ENCODE measurements at places on chromosomes 12 and 14.

DNA sequence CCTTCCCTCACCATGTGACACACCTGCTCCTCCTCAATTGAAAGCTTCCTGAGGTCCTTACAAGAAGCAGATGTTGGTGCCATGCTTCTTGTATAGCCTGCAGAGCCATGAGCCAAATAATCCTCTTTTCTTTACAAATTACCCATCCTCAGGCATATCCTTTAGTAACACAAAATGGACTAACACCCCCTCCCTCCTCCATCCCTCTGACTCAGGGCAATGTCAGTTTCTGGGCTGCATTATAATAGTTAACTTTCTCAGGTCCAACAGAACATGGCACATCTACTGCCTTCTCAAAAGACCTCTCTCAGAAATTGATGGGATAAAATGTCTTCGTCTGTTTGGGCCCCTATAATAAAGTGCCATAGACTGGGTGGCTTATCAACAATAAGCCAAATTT lies 287.0 kb downstream of the DPF3 start:
- no peak for DNase-seq

- DNase-seq = peak; percentile 56
Observed at GRCh38 chr12:39272871-39273655, 169.9 kb downstream of the KIF21A start.

DNA sequence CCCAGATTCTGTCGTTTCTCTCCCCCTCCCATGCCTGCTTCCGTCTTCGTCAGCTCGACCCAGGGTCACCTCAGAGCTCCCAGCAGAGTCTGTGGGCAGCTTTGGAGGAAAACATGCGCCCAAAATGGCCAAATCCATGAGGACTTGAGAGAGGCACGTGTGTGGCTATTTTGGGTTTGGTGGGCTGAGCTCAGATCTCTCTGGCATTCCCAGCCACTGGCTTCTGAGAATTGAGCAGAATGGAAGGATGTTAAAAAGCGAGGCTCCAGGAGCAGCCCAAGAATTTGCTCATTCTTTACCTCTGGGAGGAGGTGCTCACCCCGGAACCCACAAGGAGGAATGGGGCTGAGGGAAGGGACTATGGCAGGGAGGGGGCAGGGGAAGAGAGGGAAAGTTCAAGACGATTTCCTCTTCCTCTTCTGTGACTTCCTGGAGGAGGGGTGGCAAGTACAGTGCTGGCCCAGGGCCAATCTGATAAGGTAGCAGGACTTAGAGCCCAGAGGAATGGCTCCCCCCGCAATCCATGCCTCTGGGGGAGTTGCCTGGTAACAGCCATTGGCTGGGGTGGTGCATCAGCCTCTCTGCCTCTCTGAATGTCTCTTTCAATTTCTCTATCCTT lies 20.1 kb downstream of the TSPAN9 start:
- DNase-seq = no peak

DNA sequence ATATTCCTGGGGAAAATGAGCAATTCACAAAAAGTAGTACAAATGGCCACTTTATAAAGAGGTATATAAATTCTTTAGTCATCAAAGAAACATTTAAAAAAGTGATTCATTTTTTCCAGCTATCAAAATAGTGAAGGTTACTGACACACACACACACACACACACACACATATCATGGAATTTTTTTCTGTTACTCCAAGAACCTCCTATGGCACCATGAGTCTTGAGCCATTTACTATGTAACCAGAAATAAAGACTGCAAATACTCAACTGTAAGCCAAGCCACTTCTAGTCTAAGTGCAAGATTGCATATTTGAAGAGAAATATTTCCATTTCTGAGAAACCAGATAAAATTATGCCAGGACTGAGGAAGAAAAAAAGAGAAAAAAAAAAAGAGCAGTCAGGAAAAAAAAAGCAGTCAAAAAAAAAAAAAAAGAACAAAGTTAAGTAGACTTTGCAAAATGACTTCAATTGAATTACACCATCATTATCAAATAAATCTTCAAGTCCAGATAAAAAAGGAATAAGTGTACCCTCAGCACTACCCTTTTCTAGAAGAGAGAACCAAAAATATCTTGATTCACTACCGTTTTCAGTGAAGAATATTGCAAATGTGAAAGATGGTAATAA lies 275.7 kb downstream of the DAD1 start:
- no peak for DNase-seq

DNA sequence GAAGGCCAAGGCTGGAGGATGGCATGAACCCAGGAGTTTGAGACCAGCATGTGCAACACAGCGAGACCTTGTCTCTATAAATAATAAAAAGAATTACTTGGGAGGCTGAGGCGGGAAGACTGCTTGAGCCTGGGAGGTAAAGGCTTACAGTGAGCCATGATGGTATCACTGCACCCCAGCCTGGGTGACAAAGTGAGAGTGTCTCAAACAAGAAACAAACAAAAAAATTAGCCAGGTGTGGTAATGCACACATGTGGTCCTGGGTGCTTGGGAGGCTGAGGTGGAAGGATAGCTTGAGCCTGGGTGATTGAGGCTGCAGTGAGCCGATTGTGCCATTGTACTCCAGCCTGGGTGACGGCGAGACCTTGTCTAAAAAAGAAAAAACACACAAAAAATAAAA lies 1.7 kb upstream of the GPRC5A start:
- no peak for DNase-seq

DNA sequence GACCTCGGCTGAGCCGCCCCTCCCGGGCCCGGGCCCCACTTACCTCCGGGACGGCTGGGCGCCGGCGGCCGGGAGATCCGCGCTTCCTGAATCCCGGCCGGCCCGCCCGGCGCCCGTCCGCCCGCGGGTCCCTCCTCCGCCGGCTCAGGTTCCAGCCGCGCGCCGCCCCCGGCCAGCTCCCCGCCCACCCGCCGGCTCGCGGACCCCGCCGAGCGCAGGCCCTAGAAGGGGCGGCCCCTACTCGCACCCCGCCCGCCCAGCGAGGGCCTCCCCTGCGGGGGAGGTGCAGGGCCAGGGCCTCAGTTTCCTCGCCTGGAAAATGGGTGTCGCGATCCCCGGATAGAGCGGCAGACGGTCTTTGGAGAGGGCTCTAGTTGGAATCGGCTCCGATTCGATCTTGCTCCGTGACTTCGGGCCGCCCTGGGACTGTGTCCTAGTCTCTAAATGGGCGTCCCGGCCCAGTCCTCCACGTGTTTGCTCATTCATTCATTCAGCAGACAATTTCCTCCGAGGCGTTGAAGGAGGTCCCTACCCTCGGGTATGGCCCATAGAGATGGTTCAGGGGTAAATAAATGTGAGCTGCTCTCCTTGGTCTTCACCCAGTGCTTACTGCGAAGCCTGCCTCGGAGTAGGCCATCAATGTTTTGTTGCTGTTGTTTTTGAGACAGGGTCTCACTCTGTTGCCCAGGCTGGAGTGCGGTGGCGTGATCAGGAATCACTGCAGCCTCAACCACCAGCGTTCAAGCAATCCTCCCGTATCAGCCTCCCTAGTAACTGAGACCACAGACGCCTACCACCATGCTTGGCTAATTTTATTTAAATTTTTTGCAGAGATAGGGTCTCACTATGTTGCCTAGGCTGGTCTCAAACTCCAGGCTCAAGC lies at the start of gene TRPV4:
TSS of gene TRPV4 (minus strand) at position 92 of the 883 bp plus-strand sequence. CDS start 18,602 bp downstream, outside the sequence.
- peak; percentile 82 for DNase-seq

- no peak for DNase-seq
Observed at GRCh38 chr12:79566452-79567174, 124.2 kb downstream of the PAWR start.

DNA sequence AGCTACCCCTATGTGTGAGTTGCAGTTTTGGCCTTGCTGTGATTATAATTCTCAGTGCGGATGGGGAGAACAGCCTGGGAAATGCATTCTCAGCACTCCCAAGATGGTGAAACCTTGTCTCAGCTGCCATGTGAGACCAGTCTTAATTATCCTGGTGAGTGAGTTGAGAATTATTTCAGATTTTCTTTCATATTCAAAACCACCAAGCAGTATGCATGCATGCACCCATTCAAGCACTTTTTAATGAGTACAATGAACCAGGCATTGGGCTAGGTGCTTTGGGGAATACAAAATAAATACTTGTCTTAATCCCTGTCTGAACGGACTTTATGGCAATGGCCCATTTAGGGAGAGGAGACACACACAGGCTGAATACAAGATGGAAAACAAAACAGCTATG lies 94.7 kb downstream of the PTPN11 start:
- no peak for DNase-seq

- peak; percentile 85 for DNase-seq
Observed at GRCh38 chr12:124566997-124567672, at the start of gene NCOR2. TSS of gene NCOR2 (minus strand) at chr12:124567612. CDS start at chr12:124495251, 72,361 bp downstream.

GRCh38 chr14:99757331-99758070 lies 35.7 kb upstream of the EML1 start:
- DNase-seq = no peak

DNA sequence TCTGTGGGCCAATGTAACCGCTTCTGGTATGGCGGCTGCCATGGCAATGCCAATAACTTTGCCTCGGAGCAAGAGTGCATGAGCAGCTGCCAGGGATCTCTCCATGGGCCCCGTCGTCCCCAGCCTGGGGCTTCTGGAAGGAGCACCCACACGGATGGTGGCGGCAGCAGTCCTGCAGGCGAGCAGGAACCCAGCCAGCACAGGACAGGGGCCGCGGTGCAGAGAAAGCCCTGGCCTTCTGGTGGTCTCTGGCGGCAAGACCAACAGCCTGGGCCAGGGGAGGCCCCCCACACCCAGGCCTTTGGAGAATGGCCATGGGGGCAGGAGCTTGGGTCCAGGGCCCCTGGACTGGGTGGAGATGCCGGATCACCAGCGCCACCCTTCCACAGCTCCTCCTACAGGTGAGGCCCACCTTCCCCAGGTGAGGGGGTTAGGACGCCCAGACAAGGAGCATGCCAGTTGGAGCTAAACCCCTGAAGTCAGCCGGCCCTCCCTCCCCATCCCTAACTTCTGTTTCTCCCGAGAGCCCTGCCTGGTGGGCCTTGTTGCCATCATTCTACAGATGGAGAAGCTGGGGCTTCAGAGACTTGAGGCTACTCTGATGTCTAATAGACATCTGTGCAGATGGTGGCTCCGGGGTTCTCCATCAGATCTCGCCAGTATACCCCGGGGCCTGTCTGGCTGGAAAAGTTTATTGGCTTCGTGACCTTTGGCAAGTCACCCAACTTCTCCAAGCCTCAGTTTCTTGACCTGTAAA lies 25.3 kb downstream of the PAPLN start:
- no peak for DNase-seq

DNA sequence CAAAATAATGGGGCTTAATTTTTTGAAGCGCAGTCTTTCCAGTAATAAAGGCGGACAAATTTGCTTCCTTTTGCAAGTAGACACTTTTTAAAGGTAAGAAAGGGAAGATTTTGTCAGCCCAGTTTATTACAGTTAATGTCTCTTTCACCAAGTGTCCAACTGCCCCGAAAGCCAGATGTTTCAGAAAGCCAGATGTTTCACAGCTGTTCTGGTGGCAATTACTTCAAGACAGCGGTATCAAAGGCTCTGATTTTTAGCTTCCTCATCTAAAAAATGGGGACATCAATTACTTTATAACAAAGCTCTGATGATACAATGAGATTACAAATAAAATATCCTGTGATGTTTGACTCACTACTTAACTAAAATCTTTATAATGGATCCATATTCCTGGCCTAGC lies 1.0 kb downstream of the WBP11 start:
- DNase-seq = no peak

- DNase-seq = no peak
Observed at GRCh38 chr12:123655420-123655819, 15.5 kb upstream of the TCTN2 start.

GRCh38 chr12:91272461-91273063 lies 89.9 kb upstream of the DCN start:
- peak; percentile 58 for DNase-seq

- no peak for DNase-seq
Observed at GRCh38 chr12:119808441-119808840, 68.7 kb downstream of the CIT start.

GRCh38 chr14:85471744-85472143 lies 58.2 kb upstream of the FLRT2 start:
- DNase-seq = no peak

DNA sequence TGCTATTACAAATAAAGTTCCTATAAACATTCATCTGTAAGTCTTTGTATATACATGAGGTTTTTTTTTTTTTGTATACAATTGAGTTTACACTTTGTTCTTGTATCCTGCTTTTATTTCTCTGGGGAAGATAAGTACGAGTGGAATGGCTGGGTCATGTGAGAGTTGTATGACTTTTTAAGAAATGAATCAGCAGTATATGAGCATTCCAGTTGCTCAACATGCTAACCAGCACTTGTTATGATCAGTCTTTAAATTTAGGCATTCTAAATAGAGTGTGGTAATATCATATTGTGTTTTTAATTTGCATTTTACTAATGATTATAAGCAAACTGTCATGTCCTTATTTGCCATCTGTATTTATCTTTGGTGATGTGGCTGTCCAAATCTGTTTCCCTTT lies 44.7 kb upstream of the AMIGO2 start:
- DNase-seq = no peak

- DNase-seq = no peak
Observed at GRCh38 chr12:131810726-131811125, 17.5 kb upstream of the MMP17 start.

- no peak for DNase-seq
Observed at GRCh38 chr12:6302621-6303020, 7.9 kb upstream of the PLEKHG6 start.

GRCh38 chr12:110421159-110421661 lies 17.7 kb upstream of the ANAPC7 start:
- no peak for DNase-seq

DNA sequence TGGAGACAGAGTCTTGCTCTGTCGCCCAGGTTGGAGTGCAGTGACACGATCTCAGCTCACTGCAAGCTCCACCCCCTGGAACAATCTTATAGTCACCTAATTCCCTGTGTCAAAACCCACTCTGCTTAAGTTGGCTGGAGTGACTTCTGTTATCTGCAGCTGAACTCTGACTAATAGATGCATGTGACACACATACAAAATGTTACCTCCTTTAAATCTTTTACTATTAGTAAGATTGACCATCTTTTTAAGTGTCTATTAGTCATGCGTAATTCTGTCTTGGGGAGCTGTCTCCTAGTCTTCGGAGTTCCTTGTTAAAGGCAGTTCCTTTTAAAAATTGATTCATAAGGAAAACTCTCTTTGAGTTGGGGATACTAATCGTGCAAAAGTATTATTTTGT lies 7.4 kb downstream of the IFI27L1 start:
- DNase-seq = no peak

All from neural progenitor cell (in vitro differentiated cells).